ENCODE measurements at places on chromosomes 11 and 22. TPM values are rescaled to one million over a fixed set of nuclear protein-coding genes. Genes with fewer than 3 reads are reported as not detected.
A peak's percentile ranks its signal among the peaks of the same experiment; 100 is the strongest.

DNA sequence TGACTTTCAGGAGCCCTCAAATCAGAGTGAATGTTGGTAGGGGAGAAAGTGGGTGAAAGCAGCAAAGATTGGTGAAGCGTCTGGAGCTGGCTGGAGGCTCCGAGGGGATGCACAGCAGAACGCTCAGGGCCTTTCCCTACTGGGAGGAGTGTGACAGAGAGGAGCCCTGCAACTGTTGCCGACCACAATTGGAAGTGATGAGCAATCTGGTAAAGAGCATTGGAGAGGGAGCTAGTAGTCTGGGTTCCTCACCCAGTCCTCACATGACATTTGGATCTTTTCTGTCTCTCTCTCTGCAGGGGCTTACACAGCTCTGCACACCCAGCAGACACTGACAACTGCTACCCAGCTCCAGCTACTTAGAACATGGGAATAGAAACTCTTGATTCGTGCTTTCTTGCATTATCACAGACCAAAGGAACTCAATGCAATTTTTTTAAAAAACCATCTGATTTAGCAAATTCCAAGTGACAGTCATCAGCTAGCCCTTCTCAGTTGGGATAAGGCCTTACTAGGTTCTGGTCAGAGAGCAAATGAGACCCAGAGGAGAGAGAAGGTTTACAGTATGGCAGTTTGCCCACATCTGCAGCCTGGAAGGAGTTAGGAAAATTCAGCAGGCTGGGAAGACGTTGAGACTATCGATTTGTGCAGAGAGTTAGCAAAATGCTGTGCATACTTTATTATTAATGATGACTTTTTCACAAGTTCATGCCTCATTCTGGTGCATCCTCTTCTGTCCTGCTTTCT, 278.0 kb upstream of the PLET1 start:
- DNase-seq, result no peak
- no peaks in the 10 kb centered on the region for H3K4me1 ChIP-seq
- H3K27me3 ChIP-seq, result peaks cover 32% of the 10 kb centered on the region
- H3K36me3 ChIP-seq, result no peaks in the 10 kb centered on the region
- H3K27ac ChIP-seq, result no peak overlapping the region
- no peak overlapping the region for H3K4me3 ChIP-seq

DNA sequence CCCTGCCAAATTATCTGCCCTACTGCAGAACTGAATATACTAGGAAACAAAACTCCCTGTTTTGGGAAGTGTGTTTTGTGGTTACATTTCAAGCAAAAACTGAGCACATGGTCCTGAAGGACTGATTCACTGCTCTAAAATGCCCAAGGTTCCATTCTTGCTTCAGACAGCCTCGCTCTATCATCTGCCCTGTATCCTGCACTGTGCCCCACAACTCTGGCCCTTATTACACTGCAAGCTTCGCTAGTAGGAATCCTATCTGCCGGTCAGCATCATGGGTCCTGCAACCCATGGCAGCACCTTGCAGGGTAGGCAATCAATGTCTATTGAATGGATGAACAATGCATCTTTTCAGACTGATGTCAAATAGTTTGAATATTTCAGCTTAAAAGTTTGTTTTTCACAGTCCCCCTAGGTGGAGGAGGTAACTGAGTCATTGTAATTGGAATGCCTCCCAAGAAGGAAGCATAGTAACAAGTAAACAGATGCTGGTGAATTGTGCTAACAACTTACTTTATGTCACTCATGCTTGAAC, 21.3 kb downstream of the LAYN start:
- H3K27ac ChIP-seq, result no peak overlapping the region
- DNase-seq, result no peak
- H3K36me3 ChIP-seq, result no peaks in the 10 kb centered on the region
- H3K4me3 ChIP-seq, result no peak overlapping the region
- H3K4me1 ChIP-seq, result no peaks in the 10 kb centered on the region
- H3K27me3 ChIP-seq, result peaks cover 11% of the 10 kb centered on the region

GRCh38 chr11:12768726-12769673, 94.8 kb downstream of the TEAD1 start:
- H3K27ac ChIP-seq, result no peak overlapping the region
- DNase-seq, result no peak
- peaks cover 6% of the 10 kb centered on the region for H3K4me1 ChIP-seq
- H3K27me3 ChIP-seq, result peaks cover 38% of the 10 kb centered on the region

DNA sequence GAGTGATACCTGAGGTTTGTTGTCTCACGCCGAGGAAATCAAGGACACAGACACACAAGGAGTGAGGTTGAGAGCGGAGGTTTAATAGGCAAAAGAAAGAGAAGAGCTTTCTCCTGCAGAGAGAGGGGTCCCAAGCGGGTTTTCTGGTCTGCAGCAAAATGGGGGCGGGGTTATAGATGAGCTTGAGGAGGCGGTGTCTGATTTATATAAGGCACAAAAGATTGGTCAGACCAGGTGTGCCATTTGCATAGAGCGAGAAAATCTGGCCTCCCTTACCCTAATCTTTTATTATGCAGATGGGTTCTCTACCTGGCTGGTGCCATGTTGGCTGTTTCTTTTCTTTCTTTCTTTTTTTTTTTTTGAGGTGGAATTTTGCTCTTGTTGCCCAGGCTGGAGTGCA, 11.8 kb downstream of the C11orf96 start:
- H3K4me3 ChIP-seq, result no peak overlapping the region
- H3K4me1 ChIP-seq, result no peaks in the 10 kb centered on the region
- DNase-seq, result no peak
- H3K27me3 ChIP-seq, result peaks cover 35% of the 10 kb centered on the region
- H3K36me3 ChIP-seq, result no peaks in the 10 kb centered on the region
- H3K27ac ChIP-seq, result no peak overlapping the region

DNA sequence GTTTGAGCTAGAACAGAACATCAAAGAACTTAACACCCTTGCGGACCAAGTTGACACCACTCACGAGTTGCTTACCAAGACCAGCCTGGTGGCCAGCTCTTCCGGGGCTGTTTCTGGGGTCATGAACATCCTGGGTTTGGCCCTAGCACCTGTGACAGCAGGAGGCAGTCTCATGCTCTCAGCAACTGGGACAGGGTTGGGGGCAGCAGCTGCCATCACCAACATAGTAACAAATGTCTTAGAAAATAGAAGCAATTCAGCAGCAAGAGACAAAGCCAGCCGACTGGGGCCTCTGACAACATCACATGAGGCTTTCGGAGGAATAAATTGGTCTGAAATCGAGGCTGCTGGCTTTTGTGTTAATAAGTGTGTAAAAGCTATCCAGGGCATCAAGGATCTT, 8.7 kb downstream of the APOL5 start:
- H3K36me3 ChIP-seq, result no peaks in the 10 kb centered on the region
- H3K4me1 ChIP-seq, result no peaks in the 10 kb centered on the region
- no peaks in the 10 kb centered on the region for H3K27me3 ChIP-seq
- no peak overlapping the region for H3K4me3 ChIP-seq

- H3K27ac ChIP-seq, result no peak overlapping the region
- no peak overlapping the region for H3K4me3 ChIP-seq
- DNase-seq, result no peak
Observed at GRCh38 chr11:63764340-63764678, 4.3 kb downstream of the ZFTA start.

DNA sequence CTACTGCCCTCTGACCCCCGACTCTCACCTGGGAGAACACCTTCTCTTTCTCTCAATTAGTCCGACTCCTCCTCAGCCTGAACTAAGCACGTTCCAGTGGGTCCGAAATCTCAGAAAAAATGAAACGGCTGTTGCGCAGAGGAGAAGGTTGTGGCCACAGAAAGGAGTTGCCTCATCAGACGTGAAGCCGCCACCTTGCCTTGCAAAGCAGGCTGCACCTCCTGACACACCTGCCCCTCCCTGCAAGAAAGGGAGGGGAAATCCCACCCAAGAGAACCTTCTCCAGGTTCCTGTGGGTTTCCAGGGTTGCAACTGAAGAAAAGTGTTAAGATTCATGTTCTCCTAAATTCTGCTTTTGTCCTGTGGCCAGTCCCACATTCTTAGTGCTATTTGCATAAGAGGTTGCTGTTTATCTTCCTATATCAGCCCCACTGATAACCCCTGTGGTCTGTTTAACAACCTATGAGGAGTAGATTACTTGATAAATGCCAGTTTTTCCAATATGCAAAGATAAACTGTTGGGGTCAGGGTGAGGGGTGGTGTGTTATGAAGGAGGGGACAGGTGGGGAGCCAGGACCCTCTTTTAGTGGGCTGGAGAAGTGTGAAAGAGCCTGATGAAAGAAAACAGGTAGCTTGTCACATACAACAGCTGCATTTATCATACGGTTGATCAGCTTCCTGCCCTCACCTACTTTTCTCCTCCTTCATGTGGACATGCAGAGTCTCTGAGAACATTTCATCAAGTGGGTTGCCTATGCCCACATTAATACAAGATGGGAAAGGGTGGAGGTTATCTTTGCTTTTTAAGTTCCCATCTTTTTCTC, 18.2 kb downstream of the ZBTB16 start:
- no peaks in the 10 kb centered on the region for H3K36me3 ChIP-seq
- peak overlapping the region; percentile 44 for H3K4me3 ChIP-seq
- peak overlapping the region; percentile 72 for H3K27ac ChIP-seq
- peaks cover 73% of the 10 kb centered on the region for H3K4me1 ChIP-seq

DNA sequence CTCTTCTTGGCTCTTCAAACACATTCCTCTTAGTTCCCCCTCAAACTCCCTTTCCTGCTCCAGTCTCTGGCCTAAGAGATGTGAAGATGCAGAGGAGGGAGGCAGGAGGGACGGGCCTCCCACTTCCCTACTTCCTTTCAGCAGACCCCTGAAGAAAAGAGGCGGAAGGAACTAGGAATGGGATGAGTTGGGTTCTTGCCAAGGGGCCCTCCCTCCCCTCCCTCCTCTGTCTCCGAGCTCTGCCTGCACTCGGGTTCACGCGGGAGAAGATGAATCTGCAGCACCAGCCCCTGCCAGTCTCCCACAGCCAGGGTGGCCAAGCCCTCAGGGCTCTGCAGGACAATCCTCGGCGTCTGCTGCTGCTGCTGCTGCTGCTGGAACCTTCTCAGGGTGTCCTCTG, 24.3 kb upstream of the PKNOX2 start:
- H3K36me3 ChIP-seq, result no peaks in the 10 kb centered on the region
- H3K27me3 ChIP-seq, result peaks cover 35% of the 10 kb centered on the region
- H3K4me1 ChIP-seq, result no peaks in the 10 kb centered on the region
- H3K4me3 ChIP-seq, result no peak overlapping the region
- no peak for DNase-seq

FOLH1 gene
- total RNA-seq, result not detected

NXPE2 gene
- total RNA-seq, result not detected

Measured in activated CD8-positive, alpha-beta memory T cell treated with anti-CD3 and anti-CD28 coated beads, Interleukin-2, amount 10 ng/mL, durations not matched to agents 7 days and 5 days (primary cell).